ENCODE measurements at places on chromosomes 12 and 14.

- DNase-seq = no peak
Measured at GRCh38 chr12:98319716-98320425, 195.5 kb upstream of the TMPO start.

GRCh38 chr12:120625557-120626419, 14.6 kb upstream of the CABP1 start:
- no peak for DNase-seq

GRCh38 chr14:99181241-99181640, 90.8 kb downstream of the BCL11B start:
- no peak for DNase-seq

DNA sequence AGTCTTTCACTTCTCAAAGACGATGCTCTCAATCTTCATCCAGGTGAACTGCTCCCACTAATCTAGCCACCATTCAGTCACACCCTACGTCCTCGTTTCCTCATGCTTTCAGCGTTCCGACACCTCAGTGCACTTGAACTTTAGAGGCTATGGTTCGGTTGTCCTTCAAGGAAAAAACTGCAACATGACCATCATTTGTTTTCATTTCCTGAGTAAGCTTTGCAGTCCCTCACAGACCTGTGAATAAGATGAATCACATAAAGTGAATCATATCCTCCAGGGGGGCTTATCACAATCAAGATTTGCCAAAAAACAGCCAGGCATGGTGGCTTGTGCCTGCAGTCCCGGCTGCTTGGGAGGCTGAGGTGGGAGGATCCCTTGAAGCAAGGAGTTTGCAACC, 80.2 kb downstream of the TMCC3 start:
- DNase-seq = no peak

DNA sequence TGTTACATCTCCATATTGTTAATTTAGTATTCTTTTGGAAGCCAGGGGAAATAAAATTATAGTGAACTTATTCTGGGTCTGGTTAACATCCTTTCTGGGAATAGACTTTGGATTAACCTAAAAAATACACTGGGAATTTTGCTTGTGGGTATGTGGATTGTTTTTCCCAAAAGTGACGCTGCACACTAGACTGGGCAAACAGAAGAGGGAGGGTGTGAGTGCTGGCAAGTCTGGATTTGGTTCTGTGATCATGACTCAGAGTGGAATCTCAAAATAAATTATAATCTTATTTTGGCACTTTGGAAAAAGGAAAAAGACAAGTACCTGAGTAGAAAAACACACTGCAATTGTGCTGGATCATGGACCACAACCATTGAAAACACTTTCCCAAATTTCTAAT, 15.2 kb upstream of the LUM start:
- no peak for DNase-seq

DNA sequence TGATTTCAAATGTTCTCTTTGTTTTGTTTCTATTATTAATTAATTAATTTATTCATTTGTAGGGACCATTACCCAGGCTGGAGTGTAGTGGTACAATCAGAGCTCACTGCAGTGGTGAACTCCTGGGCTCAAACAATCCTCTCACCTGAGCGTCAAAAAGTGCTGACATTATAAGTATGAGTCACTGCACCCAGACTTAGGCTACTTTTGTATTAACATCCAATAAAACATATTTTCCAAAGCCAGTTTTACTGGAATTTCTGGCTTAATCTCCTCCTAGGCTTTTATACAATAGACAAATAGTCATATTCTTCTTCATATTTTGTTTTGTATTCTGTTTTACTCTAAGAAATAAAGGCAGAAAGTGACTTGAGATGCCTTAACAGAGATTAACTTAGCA, 749.6 kb downstream of the SLC16A7 start:
- peak; percentile 12 for DNase-seq

GRCh38 chr12:57134949-57135348, 6.7 kb downstream of the LRP1 start:
- no peak for DNase-seq

DNA sequence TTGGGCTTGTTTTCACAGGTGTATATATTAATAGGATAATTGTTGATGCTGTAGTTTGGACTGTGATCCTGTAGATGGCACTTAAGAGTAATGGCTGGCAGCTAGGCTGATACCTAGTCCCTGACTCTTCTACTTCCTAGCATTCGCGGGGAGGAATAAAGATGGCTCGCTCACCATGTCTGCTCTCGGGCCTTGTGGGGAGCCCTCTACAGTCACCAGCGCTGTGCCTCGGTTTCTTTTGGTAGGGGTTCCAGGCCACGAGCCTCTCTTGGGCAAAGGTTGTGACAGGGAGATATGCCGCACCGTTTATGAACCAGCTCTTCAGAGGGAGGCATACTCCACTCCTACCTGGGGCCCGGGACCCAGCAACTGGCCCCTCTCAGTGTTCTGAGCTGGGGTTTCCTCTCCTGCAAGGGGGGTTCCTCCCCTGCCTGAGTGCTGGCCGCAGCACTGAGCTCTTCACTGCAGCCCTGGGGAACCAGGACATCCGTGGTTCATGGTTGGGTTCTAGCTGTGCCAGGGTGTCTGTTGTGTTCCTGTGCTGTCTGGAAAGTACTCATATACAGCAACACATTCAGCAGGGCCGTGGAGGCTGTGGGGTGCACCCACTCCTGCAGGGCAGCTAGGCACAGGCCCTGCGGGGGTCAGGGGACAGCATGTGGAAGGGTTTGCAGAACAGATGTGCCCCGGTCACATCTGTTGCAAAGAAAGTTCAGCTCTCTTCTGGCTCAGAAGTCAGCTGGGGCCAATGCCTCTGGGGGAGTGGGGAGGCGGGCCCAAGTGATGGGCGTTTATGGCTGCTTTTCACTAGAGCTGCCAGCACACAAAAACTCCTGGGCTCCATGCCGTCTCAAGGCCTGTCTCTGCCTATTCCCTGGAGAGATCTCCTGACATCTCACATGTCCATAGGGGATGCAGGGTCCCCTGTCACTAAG, 147.9 kb downstream of the PPFIA2 start:
- DNase-seq = no peak

- no peak for DNase-seq
Measured at GRCh38 chr12:6567112-6567670, 900 bp downstream of the NOP2 start.

DNA sequence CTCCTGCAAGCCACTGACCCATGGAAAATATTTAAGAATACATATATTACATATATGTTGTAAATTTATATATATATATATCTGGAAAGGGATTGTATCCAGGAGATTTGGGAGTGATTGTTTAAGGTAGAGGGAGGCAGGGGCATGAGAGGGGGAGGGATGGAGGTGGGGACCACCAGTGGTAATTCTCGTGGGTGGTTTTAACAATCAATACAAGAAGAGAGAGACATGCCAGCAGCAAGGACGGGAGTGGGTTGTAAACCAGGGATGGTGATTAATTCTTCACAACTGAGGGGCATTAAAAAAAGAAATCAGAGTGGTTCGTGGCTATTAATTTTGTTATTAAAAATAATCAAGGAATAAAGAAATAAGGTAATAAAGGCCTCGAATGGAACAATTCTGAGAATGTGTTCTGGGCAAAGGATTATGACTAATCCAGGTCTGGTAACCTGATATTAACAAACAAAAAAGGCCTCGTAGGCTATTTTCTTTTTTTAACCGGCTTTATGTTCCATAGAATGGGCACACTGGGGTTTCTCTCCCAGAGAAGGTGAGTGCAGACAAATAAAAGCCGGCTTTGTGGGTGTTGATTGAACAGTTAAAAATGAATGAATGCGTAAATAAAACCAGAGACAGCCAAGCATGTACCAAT, 8.3 kb upstream of the RTL1 start:
- no peak for DNase-seq

DNA sequence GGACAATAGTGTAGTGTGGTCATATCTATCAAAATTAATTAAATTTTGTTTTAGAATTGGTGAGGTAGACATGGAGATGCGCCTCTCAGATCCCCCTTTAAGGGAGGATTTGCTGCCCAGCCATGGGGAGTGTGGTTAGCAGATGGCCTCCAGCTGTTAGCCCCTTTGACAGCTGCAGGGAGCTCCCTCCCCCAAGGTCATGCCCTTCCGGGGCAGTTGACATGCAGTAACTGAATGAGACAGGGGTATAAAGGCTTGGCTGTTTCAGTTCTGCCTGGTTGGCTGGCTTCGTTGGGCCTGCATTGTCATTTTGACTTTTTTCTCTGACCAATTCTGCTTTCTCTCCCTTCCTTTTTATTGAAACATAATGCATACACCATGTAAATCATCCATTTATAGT, 291.5 kb upstream of the SRRM4 start:
- DNase-seq = peak; percentile 85
